ENCODE measurements at places on chromosomes 5 and 9.

DNA sequence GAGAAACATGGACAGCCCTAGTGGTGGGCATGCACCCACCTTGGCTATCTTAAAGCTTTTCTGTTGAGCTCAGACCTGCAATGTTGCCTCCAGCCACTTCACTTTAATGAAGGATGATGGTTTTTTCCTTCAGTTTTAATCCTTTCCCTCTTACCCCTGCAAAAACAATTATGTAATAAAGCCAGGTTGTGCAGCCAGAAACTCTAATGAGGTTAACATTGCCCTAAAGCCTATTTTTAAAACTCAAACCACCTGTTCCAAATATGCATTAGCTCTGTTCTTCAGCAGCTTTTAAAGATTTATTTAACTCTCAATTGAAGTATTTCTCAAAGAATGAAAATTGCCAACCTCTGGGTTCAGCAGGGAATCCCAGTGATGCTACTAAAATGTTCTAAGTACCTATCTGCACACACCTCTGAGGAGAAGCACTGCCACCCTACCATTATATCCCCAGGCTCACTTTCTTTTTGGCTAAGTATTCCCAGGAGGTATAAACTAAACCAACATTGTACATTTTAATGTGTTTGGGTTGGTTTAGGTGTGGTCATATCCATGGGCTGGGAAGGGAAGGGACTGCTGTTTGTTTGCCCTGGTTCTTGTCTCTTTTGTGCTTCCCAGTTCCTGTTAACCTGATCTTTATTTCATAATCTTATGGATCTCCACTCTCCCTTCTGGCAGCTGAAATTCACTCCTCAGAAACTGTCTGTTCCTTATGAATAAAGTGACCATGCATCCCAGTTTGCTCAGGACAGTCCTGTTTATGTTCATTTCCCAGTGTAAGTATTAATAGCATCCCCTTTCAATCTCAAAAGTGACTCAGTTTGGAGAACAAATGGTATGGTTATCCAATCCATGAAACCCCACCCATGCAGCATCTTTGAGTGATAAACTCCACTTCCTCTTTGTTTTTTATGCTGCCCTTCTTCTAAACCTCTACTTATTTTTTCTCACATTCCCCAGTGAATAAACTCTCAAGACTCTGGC is 251.7 kb downstream of the RAB3C start:
- DNase-seq, result no peak

DNA sequence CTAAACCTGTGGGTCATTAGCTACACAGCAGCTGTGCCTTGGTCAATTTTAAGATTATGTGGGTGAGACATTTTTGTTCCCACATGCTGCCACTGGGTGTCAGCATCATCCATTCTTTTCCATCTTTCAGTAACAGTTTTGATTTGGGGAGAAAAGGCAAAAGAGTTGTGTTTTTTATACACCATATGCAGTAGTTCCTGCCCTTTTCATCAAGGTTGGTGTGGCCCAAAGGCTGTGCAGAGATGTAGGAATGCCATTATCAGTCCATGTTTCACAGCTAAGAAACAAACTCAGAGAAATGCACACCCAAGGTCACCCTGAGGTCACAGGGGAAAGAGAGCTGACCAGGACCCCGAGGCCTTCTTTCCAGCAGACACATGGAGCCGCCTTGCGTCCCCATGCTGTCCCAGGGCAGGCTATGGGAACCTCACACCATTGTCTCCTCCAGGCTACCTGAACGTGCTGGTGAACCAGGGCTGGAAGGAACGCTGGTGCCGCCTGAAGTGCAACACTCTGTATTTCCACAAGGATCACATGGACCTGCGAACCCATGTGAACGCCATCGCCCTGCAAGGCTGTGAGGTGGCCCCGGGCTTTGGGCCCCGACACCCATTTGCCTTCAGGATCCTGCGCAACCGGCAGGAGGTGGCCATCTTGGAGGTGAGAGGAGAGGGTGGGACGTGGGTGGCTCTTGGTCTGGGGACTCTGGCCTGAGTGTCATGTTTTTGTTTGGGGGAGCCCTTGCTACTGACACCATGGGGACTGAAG is 27.8 kb upstream of the GRPEL2 start:
- DNase-seq, result peak; percentile 68

DNA sequence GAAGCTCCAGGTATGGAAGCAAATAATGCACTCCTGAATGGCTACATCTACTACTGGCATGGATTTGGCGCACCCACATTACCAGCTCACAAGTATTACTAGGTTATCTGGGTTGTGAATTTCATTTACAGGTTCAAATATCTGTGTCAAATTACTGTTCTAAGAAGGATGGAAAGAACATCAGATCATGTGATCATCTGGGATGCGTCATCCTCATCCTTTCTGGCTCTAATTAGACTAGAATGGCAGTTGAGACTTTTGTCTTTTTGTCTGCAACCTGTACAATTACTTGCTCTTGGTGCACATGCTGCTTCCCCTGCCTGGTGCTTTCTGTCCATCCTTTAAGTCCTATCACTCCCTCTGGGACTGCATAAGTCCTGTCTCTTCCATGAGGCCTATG is 64.1 kb downstream of the PJA2 start:
- DNase-seq, result no peak

GRCh38 chr5:96198356-96199058 is 234.5 kb downstream of the PCSK1 start:
- DNase-seq, result no peak

- DNase-seq, result no peak
These were observed 95.0 kb downstream of the OSTF1 start for GRCh38 chr9:75183306-75183705.

DNA sequence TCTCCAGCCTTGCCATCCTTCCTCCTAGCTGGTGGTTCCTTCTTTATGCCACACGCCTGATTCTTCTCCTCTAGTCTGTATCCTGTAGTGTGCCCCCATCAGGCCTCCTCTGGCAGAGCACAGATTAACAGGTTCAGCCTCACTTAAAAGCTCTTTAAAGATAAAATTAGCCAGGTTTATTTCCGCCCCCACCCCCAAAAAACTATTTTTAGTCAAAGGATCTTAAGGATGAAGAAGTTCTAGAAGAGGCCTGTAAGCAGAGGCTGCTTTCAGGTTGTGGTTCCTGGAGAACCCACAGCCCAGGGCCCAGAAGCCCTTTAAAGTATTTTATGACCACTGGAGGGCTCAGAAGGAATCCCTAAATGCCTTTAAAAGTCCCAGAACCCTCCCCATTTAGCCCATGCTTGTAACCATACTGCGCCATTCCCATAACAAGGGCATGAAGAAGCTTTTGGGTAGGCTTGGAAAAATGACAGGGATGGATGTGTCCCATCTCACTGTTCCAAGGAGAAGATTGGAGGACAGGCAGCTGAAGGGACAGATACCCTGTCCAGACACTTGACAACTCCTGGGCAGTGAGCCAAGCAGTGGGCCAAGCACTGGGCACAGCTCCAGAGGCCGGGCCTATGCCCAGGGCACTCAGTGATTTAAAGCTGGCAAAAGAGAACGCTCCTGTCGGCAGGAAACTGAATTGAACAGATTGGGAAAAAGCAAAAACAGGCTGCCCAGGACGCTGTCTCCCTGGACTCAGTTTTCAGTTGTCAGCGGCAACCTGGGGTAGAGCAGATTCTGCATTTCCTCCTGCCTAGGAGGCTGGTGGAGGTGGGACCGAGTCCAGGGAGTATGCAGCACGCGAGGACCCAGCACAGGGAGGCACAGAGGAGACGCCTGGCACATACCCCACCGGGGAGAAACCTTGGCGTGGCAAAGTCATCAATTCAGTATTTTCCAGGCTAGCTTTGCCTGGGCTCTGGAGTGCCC is 106.3 kb upstream of the SSBP2 start:
- DNase-seq, result peak; percentile 42

DNA sequence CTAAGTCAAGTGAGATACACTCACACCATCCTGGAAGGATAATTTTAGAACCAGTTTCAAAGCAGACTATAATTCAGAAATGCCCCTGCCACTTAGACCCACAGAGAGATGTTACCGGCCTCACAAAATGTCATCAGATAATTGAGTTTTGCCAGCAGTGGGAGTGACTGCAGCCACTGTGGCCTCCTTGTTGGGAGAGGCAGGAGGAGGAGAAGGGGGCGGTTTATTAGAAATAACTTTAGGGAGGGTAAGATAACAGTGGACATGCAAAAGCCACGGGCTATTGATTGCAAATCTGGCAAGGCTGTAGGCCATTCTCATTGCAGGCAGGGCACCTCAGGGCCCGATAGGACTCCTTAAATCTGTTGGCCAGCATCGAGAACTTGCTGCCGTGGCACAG is 13.4 kb downstream of the GRXCR2 start:
- DNase-seq, result no peak

- DNase-seq, result no peak
These were observed 372.1 kb upstream of the SGCD start for GRCh38 chr5:155954701-155955445.

DNA sequence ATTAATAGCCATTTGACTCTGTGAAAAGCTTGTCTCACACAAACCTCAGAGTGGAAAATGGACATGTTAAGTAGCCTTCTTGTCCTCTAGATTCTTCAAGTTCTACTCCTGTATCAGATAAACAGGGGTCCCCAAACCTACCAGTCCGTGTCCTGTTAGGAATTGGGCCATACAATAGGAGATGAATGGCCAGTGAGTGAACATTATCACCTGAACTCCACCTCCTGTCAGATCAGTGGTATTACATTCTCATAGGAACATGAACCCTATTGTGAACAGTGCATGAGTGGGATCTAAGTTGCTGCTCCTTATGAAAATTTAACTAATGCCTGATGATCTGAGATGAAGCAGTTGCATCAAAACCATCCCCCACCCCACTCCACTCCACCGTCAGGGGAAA is 136.3 kb downstream of the TMEM232 start:
- DNase-seq, result no peak

DNA sequence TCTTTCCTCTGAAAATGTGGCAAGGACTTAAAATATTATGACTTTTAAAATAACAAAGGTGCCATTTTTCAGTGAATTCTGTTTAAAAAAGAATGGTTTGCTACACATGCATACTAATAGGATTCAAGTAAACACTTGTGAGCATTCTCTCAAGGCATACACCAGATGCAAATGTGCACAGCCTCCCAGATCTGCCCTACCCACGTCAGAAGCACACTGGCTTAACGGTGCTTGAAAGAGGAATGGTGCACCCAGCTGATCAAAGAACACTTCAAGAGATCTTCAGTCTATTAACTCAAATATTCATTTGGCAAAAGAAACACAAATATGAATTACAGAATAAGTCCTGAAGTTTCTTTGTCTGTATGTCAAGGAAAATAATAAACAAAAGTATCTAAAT is 15.8 kb downstream of the GABRB2 start:
- no peak for DNase-seq

GRCh38 chr9:117290306-117290840 is 124.5 kb downstream of the ASTN2 start:
- DNase-seq, result no peak

- no peak for DNase-seq
These were observed 198.1 kb downstream of the GADD45G start for GRCh38 chr9:89802781-89803355.

- DNase-seq, result peak; percentile 11
These were observed 353 bp upstream of the PAX5 start for GRCh38 chr9:37034305-37034937.

DNA sequence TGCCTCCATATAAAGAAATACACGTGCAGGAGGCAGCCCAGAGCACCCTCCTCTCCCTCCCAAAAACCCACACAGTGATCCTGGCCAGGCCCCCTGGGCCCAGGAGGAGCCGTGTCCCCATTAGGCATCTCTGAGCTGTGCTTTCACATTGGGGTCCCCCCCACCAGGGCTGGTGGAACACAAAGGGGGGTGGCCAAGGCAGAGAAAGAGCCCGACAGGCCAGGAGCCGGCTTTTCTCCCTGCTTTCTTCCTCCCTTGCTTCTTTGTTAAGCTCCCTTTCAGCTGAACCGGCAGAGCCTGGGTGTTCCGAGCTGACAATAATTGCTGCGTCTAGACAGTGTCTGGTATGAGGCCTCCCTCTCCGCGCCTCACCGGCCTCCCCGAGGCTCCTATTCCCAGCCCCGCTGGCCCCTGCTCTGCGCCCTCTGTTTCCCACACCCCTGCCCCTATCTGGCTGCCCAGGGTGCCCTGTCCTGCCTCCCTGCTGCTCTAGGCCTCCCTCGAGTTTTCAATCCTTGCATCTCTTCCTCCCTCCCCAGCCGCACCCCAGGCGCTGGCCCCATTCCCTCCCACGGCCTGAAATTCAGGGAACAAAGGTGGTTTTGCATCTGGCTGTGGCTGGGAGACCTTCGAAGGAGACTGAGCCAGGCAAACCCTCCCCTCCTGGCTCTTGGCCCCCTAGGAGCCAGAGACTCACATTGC is 120.6 kb downstream of the C9orf50 start:
- DNase-seq, result no peak

DNA sequence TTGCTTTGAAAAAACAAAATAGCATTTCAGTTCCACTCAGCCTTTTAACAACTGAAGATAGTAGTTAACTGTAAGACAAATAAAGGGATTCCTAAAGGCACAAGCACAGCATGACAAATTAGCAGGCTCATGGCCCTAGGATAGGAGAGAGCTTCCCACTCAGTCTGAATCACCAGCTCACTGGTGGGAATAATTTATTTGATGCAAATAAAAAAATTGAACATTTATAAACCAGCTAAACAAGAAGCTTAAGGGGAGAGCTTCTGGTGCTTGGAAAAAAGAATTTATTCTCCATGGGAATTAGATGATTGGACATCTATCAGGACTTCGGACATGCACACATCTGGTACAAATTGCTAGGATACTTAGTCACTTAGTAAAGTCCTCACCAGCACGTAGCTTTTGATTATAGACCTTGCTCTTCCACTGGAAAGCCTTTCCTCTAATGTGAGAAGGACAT is 294.1 kb upstream of the TNC start:
- DNase-seq, result no peak

DNA sequence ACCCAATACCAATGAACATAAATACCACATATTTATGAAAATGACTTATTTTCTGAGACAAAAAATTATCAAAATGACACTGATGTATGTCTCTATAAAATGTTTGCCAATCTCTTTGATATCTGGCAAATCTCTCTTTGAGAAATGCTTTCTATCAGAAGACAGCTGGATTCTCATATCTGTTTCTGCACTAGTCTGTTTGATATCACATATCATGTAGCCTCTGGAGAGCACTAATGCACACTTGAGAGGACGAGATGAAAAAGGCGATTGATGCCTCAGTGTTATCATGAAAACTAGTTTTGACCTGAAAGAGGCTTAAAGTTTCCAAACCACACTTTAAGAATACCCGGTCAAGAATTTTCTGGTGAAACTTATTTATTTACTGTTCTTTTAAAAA is 29.1 kb upstream of the ANKRD55 start:
- no peak for DNase-seq

DNA sequence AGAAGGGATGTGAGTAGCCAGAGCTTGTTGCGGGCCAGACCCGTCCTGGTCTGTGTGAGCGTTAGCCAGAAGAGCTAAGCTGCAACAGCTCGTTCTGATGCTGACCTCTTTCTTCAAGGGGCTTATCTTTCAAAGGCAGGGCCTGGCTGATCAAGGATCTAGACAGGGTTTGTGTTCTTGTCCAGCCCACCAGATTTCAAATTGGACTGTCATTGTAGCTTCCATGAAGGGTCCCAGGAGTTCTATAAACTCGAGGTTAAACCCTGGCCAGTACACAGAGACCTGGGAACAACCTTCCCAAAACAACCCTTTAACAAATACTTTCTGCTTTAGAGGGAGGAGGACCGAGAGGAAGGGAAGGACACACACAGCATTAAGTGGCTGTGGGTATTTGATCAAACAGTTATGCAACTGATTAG is 153.0 kb upstream of the TUT7 start:
- DNase-seq, result no peak
